Fibroblast of skin of right biceps (primary cell): ENCODE measurements at places on chromosomes 12 and 14.

GRCh38 chr14:89952576-89952975 is 2.0 kb downstream of the EFCAB11 start:
- no peak for DNase-seq

DNA sequence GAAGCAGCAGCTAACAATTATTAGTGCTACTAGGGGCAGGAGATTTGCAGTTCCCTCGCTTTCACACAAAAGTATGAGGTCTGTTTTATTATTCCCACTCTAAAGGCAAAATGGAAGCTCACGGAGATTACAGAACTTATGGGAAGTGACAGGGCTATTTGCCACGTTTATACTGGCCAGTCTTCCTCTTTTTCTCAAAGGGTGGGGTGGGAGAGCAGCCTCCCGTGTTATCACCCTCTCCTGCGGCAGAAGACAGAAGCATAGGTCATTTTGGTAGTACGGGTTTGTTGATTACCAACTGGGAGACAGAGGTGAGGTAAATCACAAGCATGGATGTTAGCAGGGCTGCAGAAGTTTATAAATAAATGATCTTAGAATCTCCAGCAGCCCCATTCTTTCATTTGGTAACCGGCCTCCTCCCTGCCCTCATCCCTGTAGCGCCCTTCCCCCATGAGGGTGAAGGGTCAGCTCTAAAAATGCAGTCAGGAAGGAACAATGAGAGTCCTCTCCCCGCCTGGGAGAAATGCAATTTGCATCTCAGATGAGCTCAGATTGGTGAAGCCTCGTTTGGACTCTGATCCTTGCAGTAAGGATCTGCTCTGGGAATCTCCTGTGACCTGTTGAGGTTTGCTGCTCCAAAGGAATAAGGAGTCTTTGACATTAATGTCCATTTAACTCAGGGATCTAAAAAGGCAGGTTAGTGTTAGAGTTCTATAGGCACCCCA is 44.7 kb upstream of the SINHCAF start:
- DNase-seq = peak; percentile 9

DNA sequence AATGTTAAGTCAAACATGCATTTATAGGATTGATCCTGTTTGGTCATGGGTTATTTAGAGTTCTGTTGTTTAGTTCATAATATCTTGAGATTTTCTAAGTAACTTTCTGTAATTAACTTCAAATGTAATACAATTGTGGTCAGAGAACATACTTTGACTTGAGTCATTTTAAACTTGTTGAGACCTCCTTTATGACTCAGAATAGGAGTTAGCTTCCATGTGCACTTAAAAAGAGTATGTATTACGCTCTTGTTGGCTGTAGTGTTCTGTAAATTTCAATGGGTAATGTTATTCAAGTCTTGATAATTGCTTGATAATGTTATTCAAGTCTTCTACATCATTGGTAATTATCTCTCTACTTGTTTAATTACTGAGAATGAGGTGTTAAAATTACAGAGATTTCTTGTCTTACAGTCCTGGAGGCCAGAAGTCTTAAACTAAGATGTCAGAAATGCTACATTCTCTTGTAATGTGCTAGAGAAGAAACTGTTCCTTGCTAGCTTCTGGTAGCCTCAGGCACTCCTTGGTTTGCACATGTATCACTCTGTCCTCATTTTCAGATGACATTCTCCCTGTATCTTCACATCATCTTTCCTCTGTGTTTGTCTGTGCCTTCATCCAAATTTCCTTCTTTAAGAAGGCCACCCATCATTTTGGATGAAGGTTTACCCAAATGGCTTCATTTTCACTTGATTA is 197.3 kb downstream of the TMTC3 start:
- peak; percentile 85 for DNase-seq

- DNase-seq = peak; percentile 74
Observed at GRCh38 chr12:65596514-65597091, 227.7 kb upstream of the HMGA2 start.

GRCh38 chr12:123404581-123404980 is 20.6 kb downstream of the KMT5A start:
- DNase-seq = no peak

DNA sequence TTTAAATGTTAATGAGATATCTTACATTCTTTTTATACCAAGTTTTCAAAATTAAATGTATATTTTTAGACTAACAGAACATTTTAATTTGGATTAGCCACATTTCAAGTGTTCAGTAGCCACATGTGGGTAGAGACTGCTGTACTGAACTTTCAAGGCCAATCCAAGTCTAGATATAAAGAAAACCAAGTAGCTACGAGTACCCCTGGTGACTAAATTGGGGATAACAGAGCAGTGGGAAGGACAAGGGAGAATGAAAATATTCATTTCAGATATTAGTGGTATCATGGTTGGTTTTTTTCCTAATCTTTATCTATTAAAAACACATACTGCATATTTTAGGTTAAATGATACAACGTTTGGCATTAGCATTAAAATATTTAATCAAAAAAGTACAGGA is 69.4 kb upstream of the RHOJ start:
- DNase-seq = peak; percentile 7

- no peak for DNase-seq
Observed at GRCh38 chr14:43692706-43693105, 814.4 kb downstream of the FSCB start.

DNA sequence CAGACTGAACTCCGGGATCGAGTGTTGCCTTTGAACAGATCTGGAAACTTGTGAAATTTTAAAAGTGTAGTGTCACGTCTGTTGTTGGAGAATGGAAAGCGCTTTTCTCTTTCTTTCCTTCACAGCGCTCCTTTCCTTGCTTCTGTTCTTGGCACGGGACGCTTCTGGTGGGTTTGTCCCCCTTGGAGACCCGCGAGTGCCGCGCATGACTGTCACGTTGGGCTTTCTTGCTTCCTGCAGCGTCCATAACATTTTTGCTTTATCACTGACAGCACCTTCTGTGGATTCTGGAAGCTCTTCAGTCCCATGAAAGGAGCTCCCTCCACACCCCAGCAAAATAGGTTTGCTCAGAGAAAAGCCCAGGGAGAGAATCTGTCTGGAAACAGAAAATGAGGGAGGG is 193.0 kb upstream of the TMEM132C start:
- no peak for DNase-seq

DNA sequence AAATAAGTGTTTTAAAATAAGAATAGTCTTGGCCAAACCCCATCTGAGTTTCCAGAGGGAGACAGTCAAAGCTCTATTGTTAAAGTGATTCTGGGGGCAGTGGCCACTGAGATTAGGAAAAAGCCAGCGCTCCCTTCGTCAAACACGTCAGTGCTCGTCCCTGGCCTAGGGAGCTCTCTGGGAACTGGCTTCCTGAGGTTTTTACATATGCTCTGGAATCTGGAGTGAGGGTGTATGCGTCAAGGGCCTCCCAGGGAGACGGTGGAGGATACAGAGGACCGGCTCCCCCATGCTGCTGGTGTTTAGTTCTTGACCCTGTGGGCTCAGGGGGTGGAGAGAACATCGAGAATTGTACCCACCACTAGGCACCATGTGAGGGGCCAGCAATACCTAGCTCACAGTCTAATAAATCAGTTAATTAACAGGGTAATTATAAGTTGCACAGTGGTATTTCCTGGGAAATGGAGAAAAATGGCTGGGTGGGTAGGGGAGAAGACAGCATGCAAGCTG is 87.0 kb downstream of the SLC25A47 start:
- DNase-seq = peak; percentile 82

- DNase-seq = no peak
Observed at GRCh38 chr12:12513416-12514006, 49.2 kb downstream of the DUSP16 start.

DNA sequence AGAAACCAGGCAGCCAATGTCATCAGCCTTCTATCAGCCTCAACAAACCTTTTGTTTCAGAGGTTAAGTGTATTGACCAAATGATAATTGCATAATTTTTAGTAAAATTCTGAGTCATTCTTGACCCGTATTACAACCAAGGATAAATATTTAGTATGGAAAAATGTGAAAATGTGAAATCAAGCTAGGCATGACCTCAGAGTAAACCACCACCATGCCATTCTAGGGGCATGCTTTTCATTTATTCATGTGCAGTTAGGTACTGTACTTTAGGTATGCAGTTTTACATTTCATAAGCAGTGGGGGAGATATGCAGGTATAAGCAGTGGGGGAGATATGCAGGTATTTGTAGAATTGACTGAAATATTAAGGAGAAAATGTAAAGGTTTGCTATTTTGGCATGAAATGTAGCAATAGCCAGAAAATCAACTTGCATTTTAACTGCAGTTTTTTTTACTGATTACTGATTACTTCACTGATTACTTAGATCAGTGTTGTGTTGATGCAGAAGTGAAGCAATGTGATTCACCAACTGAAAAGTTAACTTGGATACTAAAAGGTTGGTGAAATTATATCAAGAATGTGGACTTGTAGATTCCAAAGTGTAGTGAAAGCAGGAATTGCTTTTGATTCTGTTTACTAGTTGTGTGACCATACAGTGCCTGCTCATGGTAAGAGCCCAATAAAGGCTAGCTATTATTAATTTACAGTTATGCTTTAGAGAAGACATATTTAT is 184.2 kb downstream of the ESR2 start:
- no peak for DNase-seq

- DNase-seq = no peak
Observed at GRCh38 chr12:76957301-76957700, 78.5 kb upstream of the CSRP2 start.

DNA sequence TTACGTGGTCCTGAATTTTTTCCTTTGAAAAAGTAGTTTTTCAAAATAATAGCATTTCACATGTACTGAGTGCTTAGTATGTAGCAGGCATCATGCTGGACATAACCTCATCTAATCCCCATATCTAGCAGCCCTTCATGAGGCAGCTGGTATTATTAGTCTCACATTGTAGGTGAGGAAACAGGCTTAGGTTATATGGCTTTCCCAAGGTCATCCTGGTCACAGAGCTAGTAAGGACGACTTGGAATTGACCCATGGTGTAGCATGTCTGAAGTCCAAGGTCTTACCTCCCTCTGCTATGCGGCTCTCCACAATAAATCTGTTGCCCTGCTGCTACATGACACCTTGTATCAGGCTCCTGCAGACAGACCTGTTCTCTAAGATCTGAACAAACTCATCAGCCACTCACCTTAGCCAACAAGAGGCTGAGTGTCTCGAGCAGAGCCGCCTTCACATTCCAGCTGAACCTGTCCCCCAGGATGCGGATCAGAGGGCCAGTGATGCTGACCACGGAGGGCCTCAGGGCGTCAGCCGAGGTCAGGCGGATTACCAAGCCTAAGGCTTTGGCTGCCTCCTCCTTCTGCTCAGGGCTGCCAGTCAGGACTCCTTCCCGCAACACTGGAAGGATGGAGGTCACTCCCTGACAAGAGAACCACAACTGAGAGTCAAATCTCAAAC is 19.7 kb upstream of the RAB35 start:
- no peak for DNase-seq

DNA sequence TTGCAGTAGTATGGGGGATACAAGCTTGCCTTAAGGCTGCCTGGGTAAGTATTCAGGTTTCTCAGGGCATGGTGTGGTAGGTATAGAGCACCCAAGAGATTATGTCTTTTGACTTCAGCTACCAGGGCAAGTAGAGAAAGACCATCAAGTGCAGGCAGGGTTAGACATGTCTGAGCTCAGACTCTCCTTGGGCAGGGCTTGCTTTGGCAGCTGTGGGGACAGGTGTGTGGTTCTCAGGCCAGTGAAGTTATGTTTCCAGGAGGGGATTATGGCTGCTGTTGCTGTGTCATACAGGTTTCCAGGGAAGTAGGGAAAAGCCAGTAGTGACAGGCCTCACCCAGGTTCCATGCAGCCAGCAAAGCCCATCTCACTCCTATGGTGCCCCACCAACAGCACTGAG is 1040.4 kb downstream of the FLRT2 start:
- DNase-seq = no peak

- DNase-seq = peak; percentile 75
Observed at GRCh38 chr14:37594238-37594970, 645 bp downstream of the FOXA1 start.

DNA sequence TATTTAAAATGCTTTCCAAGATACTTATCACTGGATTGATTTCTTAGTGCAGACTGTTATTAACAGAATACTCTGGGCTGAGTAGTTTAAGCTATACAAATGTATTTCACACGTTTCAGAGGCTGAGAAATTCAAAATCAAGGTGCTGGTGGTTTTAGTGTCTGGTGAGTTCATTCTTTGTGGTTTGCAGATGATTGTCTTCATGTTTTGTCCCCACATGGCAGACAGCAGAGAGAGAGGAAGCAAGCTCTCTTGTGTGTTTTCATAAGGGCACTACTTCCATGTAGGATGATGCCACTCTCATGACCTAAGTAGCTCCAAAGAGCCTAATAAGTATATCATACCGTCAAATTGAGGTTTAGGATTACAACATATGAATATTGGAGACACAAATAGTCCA is 1348.9 kb upstream of the FLRT2 start:
- peak; percentile 1 for DNase-seq

DNA sequence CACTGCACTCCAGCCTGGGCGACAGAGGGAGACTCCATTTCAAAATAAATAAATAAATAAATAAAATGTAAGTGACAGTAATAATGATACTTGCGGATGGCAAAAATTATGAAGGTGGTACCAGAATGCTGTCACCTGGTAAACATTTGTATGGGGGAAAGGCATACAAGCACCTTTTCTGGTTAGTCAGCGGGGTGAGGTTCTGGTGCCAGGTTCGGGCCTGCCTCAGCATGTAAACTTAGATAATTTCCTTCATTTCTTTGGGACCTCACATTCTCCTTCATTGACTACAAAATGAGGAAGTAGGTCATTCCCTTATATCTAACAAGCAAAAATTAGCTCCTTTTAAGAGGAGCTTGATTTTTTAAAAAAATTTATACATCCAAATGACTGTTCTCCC is 10.8 kb downstream of the VTI1B start:
- no peak for DNase-seq

DNA sequence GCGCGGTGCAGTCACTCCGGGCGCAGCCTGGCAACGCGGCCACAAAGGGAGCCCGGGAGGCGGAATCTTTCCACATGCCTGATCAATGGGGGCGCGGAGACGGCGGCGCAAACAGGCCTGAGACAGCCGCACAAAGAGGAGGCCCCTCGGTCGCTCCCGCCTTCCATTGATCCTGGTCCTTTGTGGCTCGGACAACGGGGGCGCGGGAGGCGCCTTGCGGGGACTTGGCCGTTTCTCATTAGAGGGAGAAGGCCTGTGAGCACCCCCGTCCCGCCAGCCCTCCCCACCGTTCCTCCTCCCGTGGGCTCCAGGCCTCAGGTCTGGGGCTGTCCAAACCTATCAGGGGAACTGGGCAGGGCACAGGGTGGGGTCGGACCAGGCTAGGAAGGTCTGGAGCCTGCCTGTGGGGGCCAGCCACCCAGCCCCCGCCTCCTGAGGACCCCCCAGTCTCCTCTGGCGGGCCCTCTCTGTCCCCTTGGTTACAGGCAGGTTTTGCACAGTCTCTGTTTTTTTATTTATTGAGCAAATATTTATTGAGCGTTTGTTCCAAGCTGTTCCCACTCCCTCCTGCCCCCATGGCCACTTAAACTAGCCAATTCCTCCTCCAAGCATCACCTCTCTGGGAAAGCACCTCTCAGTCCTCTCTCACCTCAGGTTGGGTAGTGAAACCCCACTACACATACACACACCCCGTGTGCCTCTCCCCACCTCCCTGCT is 29.0 kb upstream of the MSI1 start:
- no peak for DNase-seq

DNA sequence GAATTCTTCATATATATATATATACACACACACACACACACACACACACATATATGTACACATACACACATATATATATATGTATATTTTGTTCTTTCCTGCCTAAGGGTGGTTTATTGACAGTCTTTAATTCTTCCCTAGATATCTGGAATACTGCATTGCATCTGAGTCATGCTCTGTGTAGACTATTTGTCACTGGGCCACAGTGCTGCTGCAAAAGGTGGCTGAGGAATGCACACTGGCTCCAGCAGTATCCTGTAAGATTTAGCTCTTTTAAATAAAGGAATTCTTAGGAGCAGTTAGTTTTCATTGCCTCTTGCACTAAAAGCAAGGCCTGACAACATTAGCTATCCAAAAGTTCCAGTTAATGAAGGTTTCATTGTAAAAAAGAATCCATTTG is 200.9 kb downstream of the APAF1 start:
- DNase-seq = peak; percentile 20
